Stimulated activated CD4-positive, alpha-beta T cell treated with anti-CD3 and anti-CD28 coated beads, Interleukin-1b, Interleukin-23, amount 100 ng/mL, for 1 hour (primary cell): ENCODE measurements at places on chromosomes 2 and 18.
A peak's percentile ranks its signal among the peaks of the same experiment; 100 is the strongest.

GRCh38 chr2:113135317-113135716 lies 7.9 kb downstream of the IL1RN start:
- no peak for DNase-seq

DNA sequence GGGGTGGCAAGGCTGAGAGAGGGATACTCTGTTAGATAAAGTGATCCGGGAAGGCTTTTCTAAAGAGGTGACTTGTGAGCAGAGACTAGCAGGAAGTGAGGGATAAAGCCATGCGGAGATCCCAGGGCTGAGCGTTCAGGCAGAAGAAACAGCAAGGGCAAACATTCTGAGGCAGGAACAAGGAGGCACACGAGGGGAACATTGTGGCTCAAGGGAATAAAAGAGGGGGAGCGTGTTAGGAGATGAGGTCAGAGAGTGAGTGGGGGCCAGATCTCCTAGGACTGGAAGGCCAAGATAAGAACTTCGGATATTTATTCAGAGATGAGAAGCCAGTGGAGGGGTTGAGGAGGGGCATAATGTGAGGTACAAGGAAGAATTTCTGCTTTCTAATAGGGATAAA lies 67.1 kb downstream of the ACTR2 start:
- DNase-seq, result no peak

GRCh38 chr2:143686585-143687164 lies 557.5 kb downstream of the ARHGAP15 start:
- no peak for DNase-seq

- no peak for DNase-seq
Observed at GRCh38 chr2:207231967-207232366, 66.2 kb upstream of the KLF7 start.

DNA sequence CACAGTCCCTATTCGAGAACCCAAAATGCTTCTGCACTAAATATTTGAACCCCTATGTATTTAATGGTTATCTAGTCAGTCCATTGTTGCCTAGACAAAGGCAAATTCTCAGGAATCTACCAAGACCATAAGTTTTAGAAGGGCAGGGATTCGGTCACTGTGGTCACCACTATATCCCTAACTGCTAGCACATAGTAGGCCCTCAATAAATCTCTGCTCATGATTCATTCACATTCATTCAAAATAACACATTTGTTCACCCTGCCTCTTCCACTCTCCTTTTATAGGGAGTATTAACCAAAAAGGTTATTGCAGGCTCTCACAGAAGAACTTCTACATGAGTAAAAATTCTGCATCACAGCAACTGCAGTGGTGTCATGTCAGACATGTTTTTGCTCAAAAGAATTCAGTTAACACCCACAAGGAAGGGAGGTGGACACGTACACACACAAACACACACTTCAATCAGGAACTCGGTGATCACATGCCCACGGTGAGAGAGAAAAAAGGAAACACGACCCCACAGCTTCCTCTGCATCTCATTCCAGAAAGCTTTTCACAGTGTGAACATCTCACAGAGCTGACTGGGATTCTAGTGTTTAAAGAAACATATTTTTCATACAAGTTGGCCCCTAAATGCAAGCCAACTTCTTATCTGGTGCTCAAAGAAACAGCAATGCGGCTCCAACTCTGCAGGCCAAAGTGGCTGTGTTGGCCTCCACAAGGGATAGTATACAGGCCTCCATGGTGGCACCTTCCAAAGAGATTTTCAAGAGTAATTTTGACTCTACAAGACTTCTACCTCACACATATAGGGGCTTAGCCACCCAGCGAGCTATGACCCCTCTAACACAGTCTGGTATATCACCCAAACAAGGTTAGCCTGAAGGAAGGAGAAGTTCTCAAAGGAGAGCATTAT lies 98.0 kb downstream of the ANKRD44 start:
- no peak for DNase-seq

DNA sequence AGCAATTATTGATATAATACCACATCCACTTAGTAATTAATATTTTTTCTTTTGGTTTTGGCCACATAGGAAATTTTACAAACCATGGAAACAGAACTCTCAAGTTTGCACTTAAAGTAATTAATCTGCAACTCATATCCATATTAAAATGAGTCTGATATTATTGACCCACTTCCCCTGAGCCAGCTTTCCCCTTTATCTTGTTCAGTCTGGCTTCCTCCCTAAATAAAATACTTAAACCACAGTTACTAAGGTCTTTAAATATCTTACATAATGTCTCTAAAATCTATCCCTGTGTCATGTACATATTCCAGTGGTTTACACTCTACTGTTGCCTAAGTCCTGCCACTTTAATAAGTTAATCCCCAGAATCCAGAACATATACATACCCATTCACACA lies 564.9 kb upstream of the FSHR start:
- no peak for DNase-seq

DNA sequence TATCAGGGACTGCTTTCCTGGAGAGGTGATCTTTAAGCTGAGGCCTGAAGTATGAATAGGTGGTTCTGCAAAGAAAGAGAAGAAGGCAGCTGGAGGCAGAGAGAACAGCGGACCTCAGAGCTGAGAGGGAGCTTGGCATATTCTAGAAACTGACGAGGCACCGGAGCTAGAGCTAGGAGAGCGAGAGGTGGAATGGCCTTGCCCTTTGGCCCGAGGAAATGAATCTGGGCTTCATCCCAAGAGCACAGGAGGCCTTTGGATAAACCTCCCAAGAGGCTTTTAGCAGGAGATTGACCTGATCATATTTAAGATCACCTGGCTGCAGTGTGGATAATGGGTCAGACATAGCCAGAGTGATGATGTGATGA lies 7.9 kb downstream of the DYSF start:
- no peak for DNase-seq

DNA sequence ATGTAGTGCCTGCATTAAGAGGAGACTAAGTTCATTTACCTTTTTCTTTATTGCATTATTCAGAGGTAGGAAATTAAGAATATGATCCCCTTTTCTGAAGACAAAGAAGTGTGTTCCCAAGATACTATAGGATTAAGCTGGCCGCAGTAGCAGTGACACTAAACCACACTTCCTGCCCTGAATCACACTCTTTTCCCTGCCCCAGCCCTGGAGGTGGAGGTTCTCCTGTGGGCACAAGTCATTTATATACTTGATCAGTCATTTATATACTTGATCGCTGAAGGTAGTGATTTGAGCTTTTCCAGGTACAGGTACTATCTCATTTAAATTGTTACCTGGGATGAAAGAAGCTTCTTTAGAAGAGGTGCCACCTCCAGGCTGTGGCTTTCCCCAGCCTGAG lies 78.6 kb downstream of the ARMC9 start:
- DNase-seq, result no peak

- peak; percentile 38 for DNase-seq
Observed at GRCh38 chr2:72887032-72887739, at the start of gene SPR. TSS of gene SPR (plus strand) at chr2:72887408. CDS start at chr2:72887433, 25 bp downstream.

DNA sequence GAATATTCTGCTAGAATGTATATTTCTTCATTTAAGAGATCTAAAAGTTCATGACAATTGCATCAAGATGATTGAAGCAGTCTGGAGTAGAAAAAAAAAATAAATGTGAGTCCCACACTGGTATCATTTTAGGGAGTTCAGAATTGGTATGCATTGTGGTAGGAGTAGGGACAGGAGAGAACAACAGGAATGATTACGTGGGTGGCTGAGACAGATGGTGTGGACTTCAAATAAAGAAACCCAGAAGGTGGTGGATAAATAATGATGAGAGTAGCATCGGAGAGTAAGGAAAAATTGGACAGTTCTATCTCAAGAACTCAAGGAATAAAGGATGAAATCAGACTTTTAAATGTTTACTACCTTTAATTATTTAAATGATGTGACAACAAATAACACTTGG lies 289.6 kb downstream of the GALNT13 start:
- no peak for DNase-seq

DNA sequence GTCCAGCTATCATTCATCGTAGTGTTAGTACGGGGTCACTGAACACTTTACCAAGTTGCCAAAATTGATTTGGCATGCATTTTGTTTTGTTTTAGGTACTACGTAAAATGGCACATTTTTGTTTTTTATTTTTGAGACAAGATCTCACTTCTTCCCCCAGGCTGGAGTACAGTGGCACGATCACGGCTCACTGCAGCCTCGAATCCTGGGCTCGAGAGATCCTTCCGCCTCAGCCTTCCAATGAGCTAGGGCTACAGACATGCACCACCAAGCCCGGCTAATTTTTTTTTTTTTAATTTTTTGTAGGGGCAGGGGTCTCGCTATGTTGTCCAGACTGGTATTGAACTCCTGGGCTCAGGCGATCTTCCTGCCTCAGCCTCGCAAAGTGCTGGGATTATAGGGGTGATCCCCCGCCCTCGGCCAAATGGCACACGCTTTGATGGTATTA lies 786 bp downstream of the TAF1B start:
- DNase-seq, result no peak

DNA sequence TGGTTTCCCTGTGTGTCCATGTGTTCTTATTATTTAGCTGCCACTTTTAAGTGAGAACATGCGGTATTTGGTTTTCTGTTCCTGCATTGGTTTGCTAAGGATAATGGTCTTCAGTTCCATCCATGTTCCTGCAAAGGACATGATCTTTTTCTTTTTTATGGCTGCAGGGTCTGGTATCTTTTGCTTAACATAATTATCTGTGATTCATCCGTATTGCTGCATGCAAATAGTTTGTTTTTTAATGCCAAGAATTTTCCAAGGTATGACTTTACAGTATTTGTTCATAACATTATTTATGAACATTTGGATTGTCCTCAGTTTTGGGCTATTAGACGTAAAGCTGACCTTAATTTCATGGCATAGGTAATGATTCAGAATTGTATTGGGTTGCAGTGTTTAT lies 17.8 kb downstream of the GIGYF2 start:
- no peak for DNase-seq

DNA sequence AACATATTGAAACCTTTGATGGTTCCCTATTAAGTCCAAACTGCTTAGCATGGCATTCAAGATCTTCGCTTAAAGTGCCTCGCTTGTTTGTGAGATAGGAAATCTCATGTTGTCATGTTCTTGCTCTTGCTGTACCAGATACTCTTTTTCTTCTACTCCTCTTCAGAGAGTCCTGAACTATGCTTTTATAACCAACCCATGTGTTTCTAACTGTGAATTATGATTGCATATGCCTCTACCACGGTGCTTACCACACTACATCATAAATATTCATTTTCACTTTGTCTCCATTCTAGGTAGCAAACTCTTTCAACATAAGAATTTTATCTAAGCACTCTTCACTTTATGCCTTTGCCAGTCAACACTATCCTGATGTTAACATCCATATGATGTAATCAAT lies 23.6 kb downstream of the STAT4 start:
- no peak for DNase-seq
